ENCODE measurements at places on chromosomes 16 and 17.

GRCh38 chr16:86625821-86626220, 47.5 kb downstream of the FOXL1 start:
- no peak for DNase-seq

GRCh38 chr17:81386141-81386645, 9.1 kb upstream of the BAHCC1 start:
- no peak for DNase-seq

GRCh38 chr17:36594626-36595401, 3.1 kb downstream of the DHRS11 start:
- DNase-seq, result no peak

DNA sequence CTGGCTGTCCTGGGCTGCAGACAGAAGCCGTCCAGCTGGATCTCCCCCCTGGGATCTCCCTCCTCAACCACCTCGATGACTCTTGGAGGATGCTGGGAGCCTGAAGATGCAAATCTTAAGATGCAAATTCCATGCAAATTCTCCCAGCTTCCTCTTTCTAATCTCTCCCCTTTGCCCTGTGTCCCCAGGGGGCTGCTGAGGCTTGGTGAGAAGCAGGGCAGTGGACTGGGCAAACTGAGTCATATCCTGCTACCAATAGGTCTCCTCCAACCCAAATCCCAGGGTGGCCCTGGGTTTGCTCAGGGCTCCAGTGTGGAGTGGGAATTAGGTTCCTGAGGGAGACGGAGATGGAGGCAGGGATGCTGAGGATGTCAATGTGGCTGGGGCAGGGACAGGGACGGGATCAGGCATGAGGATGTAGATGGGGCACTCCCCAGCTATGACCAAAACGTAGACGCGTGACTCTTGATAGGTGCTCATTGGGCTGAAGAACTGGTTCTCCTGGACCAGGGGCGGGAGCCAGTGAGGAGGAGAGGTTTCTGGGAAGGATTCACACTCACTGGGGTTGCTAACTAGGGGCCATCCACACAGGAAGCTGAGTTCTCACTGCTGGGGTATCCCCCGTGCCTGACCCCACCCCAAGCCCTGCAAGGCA, 3.6 kb upstream of the ALOX12B start:
- DNase-seq, result no peak

GRCh38 chr17:35745749-35746320, 7.2 kb downstream of the GAS2L2 start:
- no peak for DNase-seq

DNA sequence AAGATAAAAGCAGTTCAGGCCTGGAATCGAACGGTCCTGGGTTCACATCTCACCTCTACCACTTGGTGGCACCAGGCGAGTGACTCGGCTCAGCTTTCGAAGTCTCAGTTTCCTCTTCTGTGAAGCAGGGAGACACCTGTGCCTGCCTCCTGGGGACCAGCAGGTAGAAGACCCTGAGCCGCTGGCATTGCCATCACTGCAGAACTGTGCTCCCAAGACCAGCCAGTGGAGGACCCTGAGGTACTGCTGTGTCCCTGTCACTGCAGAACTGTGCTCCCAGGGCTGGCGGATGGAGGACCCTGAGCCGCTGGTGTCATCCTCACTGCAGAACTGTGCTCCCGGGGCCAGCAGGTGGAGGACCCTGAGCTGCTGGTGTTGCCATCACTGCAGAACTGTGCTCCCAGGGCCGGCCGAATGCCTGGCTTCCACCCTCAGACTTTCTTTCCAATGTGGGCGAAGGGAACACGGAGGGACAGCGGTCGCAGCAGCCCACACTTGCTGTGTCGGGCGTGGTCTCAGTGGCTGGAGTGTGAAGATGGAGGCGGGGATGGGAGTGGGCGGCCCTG, 8.7 kb upstream of the SLC7A5 start:
- DNase-seq, result no peak

GRCh38 chr17:15351925-15352324, 10.5 kb upstream of the TEKT3 start:
- peak; percentile 56 for DNase-seq

GRCh38 chr16:67919622-67920221, 11.9 kb downstream of the CTRL start:
- no peak for DNase-seq

DNA sequence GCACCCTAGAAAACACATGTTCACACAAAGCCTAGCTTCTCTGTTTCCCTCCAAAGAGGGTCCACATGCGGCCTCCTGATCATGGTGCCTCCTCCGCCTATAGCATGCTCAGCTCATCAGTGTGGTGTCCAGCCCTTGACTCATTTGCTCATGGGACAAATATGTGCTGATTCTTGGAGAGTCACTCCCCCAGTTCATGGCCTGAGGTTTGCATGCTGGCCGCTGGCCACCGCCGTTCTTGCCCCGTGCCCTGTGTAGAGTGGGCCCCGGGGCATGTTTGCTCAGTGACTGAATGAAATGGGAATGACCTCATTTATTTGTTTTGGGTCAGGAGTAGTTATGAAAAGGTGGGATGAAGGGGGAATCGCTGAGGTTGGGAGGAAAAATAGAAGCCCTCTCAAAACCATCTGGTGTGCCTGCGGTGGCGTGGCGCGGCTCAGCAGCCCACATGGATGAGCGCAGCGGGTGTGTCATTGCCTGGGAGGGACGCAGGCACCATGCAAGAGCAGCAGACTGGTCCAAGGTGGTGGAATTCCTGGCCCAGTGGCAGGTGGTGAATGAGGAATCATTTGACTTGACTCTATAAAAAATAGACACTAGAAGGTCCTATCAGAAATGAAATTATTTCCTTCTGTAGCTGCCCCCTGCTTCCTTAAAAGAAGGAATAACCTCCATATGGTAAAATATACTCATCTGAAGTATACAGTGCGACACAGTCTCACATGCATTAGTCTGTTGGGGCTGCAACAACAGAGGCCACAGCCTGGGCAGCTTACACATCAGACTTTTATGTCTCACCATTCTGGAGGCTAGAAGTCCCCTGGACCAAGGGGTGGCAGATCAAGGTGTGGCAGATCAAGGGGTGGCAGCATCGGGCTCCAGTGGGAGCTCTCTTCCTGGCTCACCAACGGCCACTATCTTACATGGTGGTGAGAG, 31.7 kb downstream of the CRISPLD2 start:
- no peak for DNase-seq

DNA sequence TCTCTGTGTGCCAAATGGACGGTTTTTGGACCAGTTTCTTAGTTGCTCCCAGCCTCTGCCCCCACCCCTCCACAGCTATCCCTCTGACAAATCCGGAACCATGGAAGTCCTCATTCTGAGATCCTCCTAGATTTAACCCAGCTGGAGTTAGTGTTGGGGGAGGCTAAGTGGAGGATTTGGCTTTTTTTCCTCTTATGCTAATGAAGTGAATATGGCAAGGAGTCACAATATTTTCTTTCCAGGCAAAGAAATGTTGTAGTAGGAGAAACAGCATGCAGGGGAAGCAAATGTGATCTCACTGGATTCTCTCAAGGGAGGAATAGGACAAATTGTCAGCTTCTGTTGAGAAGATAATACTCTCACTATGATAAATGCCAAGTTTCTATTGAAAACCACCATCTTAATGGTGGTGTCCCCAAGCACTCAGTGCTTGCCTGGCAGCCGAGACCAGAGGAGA, 159.5 kb downstream of the MSI2 start:
- no peak for DNase-seq

DNA sequence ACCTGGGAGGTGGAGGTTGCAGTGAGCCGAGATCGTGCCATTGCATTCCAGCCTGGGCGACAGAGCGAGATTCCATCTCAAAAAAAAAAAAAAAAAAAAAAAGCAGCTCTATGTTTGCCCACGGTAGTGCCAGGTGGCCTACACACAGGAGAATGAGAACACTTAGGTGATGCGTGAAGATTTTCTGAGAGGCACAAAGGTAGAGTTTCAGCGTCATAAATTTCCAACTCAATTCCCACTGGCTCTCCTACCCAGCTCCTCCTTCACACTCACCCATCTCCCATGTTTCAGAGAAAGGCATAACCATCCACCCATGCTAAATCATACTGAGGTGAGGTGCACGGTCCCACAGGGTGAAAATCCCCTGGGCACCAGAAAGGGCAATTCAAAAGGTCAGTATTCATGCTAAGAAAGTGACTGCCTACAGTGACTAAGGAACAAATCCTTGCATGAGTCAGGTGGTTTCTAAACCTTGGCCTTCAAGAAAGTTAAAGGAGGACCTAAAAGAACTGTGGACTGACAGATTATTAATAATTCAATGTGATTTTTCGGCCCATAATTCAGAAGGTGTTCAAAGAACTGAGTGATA, 4.8 kb downstream of the DCAKD start:
- no peak for DNase-seq

DNA sequence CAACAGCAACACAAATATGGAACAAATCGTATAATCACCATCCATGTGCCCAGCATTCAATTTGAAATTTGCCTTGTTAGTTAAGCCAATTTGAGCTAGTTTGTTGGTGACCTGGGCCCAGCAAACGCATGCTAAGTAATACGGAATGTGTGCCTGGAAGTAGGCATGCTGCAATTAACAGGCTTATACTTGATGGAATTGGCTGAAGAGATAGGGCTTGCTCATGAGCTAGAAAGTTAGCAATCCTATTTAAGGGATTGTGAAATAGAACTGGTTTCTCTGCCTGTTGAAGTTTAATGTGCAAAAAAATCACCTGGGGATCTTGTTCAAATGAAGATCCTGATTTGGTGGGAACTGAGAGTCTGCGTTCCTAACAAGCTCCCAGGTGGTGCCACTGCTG, 8.5 kb upstream of the LPO start:
- no peak for DNase-seq

DNA sequence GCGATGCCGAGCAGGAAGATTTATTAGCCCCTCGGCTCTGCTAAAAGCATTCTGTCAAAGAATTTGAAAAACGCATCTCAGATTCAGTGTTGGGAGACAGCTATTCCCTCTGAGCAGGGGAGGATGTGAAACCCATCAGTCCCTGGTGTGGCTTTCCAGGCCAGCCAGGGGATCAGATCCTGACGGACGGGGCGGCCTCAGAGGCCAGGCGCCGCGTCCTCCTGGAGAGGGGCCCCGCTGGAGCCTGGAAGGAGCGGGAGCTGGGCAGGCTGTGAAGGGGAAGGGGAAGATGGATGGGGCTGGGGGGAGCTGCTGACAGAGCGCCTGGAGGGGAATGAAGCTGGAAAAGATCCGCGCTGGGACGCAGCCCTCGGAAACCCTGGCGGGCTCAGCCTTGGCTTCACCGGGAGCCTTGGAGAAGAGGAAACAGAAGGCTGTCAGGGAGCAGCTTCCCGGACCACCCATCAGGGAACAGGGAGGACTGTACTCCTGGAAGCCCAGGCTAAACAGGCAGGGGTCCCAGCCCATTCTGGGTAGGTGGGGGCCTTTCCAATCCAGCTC, 358.0 kb downstream of the C16orf95 start:
- peak; percentile 24 for DNase-seq

GRCh38 chr17:4584101-4584916, at the start of gene SMTNL2:
TSS of gene SMTNL2 (plus strand) at chr17:4584529. CDS start at chr17:4584606, 77 bp downstream.
- DNase-seq, result no peak

- no peak for DNase-seq
These were observed 77.2 kb downstream of the TMEM114 start for GRCh38 chr16:8512941-8513624.

GRCh38 chr17:57311281-57312216, 55.2 kb downstream of the MSI2 start:
- no peak for DNase-seq

GRCh38 chr16:12062343-12063003, 85.9 kb downstream of the SNX29 start:
- peak; percentile 53 for DNase-seq

GRCh38 chr16:12455287-12455798, 348.3 kb downstream of the CPPED1 start:
- DNase-seq, result no peak

DNA sequence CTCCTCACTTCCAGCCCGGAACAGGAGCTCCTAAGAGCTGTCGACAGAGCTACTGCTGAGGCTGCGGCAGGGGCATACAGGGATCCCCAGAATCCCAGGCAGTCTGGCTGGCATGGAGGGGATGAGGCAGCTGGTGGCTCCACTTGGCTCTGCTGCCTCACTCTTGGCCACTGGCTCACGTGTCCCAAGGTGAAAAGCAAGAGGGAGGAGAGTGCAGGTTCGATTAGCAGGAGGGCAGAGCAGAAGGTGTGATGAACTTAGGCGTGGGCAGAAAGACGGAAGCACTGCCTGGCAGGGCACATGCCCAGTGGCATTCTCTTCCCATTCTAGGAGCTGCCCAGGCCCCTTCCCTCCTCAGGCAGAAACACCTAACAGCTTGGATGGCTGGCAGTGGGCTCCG, 11.3 kb upstream of the TBX21 start:
- no peak for DNase-seq

- DNase-seq, result no peak
These were observed 13.7 kb downstream of the BLMH start for GRCh38 chr17:30278032-30278431.

- DNase-seq, result no peak
These were observed 4.6 kb downstream of the SLC12A4 start for GRCh38 chr16:67963662-67964321.

DNA sequence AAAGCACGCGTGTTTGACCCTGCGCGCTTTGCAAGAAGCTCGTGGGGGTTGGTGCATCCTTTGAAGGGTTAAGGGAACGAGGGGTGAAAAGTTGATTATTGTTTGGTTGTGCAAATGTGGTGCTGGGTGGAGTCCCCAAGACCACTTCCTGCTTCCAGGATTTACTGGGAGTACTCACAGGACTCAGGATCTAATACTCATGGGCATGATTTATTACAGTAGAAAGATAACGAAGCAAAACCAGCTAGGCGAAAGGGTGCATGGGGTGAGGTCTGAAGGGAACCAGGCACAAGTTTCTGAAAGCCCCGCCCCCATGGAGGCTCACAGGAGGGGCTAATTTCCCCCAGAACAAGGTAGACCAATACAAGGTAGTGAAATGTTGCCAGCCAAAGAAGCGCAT, 58.8 kb downstream of the RPTOR start:
- no peak for DNase-seq

- no peak for DNase-seq
These were observed 8.8 kb upstream of the RPL38 start for GRCh38 chr17:74194682-74195081.

DNA sequence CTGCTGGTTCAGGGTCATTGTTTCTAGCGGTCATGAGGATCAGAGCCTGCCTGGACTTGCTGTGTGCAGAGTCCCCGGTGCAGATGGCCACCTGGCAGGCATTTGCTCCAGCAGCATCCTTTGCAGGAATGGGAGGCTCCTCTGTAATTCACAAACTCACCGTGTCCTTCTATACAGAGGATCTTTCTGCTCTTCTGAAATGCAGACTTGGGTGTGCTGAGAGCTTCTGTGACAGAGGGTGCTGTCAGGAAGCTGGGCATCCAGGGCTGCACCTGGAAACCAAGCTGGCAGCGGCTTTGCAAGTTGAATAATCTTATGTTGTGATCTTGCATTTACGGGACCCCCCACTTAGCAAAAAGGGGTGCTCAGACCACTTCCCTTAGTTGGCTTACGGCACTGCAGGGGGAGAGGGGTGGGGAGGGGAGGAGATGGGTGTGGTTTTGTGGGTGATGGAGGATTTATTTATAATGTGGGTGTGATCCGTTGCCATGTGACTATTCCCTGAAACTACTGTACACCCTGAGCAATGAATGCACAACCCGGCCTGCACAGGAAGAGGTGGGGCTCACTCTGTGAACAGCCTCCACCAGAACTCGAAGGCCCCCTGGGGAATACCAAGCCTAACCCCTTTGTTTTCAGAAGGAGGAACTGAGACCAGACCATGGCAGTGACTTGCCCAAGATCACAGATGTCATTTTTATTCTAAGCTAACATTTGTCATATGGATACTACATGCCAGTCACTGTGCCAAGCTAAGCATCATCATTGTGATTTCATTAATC, 178.3 kb downstream of the PRKCB start:
- no peak for DNase-seq
